Stimulated activated CD8-positive, alpha-beta memory T cell treated with anti-CD3 and anti-CD28 coated beads, Interleukin-7, amount 100 ng/mL, for 4 hours (primary cell): ENCODE measurements at places on chromosomes 6 and 20.
A peak's percentile ranks its signal among the peaks of the same experiment; 100 is the strongest.

DNA sequence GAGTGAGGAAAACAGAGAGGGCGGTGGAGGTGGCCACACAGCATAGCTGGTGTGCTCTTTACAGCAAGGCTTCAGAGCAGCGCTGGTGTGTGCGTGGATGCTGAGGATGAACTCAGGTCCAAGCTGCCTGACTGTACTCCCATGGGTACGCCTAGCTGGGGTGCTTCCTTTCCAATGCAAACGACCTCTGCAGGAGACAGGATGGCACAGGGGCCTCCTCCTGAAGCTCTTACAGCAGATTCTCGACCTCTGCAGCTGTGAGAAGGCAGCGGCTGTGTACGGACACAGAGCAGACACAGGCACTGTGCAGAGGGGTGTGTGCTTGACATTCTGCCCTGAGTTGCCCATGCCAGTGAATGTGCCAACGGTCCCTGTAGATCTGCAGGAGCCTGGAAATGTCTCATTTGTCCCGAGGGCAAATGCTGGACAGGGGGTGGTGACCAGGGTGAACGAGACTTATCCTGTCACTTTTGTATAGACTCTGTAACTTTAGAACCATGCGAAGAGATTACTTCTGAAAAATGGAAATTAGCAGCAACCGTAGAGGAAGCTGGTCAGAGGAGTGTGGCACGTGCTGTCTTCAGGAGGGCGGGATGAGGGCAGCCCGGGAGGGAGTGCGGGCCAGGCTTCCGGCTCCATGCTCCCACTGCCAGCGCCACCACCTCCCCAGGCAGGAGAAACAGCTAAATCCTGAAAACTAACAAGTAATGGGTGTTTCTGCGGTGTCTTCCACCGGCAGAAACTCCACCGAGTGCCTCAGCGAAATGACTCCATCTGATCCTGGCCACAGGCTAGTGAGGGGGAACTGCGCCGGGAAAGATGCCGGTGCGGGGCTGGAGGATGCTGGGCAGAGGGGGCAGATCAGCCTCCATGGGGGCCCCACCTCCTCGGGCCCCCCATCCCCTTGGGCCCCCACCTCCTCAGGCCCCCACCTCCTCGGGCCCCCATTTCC lies 120.9 kb upstream of the RPS6KA2 start:
- no peak for DNase-seq

GRCh38 chr20:24813496-24813895 lies 135.6 kb upstream of the CST7 start:
- DNase-seq, result no peak

DNA sequence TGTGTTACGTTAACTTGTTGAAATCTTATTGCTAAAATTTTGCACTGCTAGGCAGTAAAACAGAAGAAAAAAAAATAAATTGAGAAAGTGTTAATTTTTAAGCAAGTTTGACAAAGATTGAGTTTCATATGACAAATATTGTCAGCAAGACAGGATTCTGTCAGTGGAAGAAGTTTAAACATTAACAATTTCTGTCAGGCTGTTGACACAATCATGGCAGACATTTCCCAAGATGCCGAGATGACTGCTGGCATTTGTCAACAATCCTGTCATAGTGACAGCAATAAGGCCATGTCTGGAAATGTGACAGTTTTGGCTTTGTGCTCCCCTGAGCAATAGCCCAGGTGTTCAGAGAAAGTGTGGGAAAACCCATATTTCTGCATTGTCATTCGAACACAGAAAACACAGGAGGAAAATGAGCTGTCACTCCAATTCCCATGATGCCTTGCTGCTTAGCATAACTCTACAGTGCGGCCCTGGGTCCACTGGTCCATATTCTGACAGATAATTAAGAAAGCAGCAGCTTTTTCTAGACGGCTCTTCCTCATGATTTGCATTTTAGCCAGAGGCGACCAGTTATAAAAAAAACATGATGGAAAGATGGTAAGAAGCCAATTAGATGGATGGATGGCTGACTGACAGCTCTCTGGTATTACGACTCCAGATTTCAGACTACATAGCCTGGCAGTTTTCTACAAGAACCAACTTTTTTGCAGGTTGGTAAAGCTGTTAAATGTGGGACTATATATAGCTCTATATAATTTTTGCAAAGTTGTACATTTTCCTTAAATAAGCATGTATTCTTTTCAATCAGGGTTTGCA lies 43.6 kb upstream of the DEFB112 start:
- no peak for DNase-seq

GRCh38 chr20:25987073-25987927 lies 290.6 kb upstream of the ZNF337 start:
- peak; percentile 40 for DNase-seq

DNA sequence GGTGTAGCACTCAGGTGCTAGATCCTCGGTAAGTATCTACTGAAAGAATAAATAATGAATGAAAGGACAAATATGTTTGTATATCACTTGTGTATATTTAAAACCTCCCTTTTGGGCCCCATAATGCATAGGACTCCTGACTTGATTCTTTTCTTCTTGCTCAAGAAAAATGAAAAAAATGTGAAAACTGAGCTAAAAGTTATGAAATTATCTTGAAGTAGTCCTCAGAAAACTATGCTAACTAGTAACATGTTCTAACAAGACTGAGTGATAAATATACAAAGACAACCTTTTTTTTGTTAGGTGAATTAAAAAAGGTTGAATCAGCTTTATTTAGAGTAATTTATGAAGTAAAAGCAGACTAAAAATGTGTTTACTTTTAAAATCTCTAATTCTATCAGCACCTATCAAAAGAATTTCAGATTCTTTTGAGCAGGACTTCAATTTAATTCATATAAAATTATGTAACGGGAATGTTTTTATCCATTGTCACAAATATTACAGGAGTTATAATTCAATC lies 247.8 kb upstream of the JAG1 start:
- DNase-seq, result no peak

DNA sequence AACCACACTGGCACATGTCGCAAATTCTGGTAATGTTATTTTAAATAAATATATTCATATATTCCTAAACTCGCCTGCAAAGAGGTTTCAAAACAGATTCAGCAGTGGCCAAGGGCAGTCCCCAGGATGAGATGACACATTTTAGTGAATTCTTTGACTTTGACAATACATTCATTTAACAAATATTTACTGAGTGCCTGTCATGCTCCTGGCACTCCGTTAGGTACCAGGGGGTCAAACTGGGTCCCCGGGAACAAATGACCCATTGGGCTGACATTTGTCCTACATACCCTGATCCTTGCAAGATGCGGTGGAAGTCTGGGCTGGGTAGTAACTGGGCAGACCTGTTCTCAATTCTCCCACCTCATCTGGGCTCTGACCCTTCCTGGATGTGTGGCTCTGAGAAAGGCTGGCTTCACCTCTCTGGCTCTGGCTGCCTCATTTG lies 74.9 kb downstream of the FYN start:
- no peak for DNase-seq
